ENCODE measurements at places on chromosomes 3 and 15.

DNA sequence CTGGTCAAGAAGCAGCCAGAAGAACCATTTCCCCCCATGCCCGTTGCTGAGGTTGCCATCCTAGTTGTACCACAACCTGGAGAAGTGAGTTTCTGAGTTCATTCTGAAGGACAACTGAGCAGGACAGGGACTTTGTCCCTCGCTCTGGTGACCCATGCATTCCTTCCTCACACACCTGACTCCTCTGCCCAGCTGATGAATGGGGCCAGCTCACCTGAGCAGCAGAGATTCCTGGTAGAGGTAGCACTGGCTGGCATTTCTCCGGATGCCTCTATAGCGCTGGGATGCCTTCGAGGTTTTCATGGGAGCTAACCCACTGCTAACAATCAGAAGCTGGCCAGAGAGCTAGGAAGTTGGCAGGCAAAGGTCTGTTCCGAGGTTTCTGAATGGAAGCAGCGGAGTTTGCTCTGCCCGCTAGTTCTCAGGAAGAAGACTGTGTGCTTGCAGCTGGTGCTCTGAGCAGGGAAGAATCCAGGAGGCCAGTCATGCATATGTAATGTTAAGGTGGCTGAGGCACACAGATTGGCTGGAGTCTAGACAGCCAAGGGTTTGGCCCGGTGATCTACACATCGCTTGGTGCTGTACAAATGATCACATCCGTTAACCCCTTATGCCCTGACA lies at the start of gene TMC3:
TMC3 (minus strand) TSS at position 439 of the 621 bp plus-strand sequence; CDS start at position 303, 136 bp downstream.
- no peak for DNase-seq

DNA sequence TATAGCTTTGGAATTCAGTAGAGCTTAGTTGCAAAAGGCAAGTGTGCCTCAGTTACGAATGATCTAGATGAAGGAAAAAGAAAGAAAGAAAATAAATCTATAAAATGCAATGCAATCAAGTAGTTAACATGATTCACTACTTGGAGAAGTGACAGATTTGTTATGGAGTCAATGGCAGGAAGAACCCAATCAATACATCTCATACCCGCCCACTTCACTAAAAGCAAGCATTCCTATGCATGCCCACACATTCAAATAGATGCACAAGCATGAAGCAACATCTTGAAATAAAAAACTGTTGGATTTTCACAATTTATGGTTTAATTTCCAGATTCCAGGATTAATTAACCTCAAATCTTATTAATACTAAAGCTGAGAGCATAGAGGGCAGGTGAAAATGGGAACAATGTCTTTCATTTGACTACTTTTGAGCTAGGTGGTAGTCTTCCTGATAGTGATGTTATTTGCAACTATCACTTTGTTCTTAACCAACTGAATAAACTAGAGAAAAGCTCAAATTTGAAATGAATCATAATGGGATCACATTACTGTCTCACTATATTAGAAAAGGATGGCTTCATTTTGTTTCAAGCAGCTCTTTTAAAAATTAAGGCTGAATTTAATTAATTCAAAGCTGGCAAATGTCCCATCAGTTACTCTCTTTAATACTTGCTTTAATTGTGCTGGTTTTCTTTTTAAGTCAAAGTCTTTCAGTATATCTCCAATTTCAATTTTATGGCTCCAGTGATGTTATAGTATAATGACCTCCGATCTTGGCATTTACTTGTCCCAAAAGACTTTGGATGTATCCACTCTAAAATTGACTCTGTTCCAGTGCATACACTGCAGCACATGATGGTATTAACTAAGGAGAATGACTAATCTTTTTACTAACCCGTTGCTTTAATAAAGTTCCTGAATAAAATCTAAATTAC lies 46.7 kb upstream of the CCDC50 start:
- DNase-seq: no peak

- no peak for DNase-seq
Measured at GRCh38 chr3:49607105-49607591, 52.9 kb downstream of the BSN start.

GRCh38 chr15:90654233-90655136 lies 62.7 kb upstream of the BLM start:
- no peak for DNase-seq
